Globus pallidus (tissue), 1 donor: ENCODE measurements at places on chromosomes 5 and 9.

GRCh38 chr9:95084254-95084934 lies 233.1 kb downstream of the FANCC start:
- peak; percentile 60 for DNase-seq

GRCh38 chr5:82807021-82807420 lies 270.2 kb downstream of the TMEM167A start:
- no peak for DNase-seq

DNA sequence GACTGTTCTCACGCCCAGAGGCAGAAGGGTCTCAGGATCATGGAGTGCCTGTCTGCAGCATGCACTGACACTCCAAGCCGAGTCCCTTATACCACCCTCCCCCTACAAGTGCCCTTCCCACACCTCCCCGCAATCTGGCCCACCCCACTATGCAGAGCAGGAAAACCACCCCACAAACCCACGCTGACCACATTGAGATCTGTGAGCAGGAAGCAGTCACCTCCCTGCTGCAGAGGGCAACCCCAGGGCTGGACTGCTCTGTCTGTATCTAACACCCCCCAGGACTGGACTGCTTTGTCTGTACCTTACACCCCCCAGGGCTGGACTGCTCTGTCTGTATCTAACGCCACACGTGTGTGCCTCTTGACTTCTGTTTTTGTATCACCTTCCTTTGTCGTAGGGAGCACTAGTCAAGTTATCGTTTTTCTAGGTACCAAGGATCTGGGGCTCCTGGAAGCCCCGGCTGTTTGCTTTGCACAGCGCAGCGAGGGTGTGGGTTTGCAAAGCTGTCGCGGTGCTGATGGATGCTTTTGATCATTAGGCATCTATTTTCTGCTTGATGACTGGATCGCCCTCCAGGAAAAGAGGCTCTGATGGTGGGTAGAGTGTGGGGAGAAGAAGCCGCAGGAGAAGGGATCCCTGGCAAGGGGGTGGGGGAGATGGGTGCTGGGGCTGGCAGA lies 21.5 kb downstream of the OLFM1 start:
- no peak for DNase-seq

DNA sequence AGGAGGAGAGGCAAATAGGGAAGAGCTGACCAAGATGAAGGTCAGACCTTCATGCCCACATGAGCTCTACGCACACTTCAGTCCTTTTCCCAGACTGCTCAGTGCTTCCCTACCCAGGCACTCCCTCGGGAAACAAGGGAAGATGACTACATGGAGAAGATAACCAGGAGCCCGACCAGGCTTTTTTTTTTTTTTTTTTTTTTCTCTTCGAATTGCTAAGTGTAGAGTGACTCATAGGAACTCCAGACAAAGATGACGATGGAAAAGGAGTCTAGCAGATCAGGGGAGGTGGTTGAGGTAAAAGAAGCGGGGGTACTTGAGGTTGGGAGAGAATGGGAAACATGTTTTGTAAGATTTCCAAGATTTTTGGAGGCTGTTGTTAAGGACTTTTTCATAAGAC lies 526.1 kb downstream of the BNC2 start:
- no peak for DNase-seq

DNA sequence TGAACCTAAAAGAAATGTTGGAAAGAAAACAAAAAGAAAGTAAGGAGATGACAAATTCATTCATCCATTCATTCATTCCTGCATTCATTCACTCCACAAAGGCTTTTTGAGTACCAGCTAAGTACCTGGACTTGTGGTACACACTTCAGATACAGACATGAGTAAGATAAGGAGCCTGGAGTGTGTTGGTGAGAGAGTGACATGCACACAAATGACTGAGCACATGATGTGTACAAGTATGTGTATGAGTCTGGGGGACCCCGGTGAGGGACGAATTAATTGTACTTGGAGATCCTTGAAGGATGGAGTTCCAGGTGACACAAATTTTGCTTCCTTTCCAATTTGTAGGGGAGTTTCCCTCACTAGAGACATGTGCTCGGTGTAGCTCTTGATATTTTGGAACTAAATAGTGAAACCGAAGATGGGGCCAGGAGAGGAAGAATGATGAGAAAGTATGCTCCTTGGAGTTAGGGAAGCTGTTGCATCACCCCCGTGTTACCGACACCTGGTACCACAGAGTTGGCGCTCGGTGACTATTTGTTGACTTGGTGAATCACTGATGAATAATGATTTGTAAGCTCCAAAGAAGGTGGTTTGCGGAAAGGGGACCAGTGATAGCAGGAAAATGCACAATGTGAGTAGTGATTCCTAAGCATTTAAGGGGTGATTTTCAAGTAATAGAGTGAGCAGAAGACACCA lies 509.8 kb downstream of the CCDC171 start:
- DNase-seq, result no peak
